NCI-H1105 (cell line): ENCODE measurements at places on chromosomes 6 and 20.

DNA sequence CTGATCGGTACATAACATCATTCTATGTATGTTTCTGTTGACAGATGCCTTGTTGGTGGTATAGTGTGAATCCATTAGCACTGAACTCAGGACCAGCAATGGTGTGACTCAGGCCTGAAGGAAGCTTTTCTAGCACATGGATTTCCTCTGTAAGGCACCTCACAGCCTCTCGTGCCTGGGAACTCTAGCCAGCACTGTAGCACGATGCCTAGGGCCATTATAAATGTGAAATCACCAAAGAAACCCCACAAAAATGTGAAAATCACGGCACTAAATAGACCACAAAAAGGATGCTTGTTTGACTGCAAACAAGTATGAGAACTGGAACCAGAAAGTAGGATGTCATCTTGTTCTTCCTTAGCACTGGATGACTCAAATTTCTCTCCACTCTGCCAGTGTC, 63.7 kb upstream of the NKX2-2 start:
- no peak for DNase-seq

DNA sequence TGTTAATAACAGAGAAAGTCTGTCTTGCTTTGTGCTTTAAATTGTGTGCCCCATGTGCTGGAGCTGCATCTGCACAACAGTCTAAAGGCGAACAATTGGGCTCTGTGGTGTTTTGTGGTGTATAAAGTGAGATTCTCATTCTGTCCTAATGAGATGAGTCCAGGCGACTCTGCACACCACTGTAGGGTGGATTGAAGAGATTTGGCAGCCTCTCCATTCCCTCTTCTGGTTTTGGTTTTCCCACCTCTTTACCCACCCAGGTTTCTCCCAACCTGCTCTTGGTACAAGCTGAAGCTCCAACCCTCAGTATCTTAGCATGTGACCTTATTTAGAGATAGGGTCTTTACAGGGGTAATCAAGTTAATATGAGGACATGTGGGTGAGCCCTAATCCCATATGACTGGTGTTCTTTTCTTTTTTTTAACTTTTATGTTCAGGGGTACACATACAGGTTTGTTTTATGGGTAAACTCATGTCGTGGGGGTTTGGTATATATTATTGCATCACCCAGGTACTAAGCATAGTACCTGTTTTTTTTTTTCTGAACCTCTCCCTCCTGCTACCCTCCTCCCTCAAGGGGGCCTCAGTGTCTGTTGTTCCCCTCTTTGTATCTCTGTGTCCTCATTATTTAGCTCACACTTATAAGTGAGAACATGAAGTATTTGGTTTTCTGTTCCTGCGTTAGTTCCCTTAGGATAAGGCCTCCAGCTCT, 217.6 kb upstream of the DTNBP1 start:
- DNase-seq = no peak

DNA sequence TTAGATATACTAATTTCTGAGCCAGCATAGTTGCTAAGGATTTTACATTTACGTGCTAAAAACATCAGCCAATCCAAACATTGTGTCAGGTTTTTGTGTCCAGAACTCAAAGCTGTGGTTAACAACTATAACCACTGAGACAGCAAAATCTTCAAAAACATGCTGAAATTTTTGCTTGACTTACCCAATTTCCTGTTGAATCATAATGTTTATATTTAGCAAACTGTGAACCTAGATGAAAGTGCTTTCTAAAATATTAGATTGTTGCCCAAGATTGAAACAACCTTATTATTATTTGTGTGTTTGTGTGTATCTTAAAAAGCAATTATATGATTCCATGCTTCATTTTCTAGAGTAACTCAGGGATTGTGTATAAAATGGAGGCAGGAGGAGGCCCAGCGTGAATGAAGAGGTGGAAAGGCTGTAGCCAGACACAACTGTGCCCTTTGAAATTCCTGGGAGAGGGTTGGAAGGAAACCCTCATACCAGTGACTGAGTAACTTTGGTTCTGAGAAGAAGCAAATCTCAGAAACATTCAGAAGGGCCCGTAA, 48.0 kb downstream of the ARMC2 start:
- no peak for DNase-seq

DNA sequence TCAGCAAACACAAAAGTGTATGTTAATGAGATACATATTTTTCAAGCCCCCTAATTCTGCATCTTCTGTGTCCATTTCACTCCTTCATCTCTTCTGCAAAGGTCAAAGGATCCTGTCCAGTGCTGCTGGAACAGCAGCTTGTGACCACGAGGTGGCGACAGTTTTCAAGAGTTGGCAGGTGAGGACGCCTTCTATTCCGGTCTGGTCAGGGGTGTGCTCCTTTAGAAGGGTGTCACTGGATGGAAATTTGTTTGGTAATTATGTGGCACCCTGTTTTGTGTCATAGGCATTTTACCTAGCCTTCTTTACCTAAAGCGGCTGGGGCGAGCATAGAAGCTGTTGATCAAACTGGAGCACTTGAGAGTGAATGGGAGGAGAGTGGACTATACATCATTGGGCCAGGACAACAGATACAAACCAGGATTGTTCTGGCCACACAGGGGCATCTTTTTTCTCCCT, 32.9 kb upstream of the ERVFRD-1 start:
- DNase-seq = peak; percentile 66

GRCh38 chr6:35305117-35305516, 7.5 kb downstream of the DEF6 start:
- no peak for DNase-seq

GRCh38 chr20:59247731-59248684, 52.4 kb upstream of the EDN3 start:
- DNase-seq = no peak
